ENCODE measurements at places on chromosomes 5 and 9.

DNA sequence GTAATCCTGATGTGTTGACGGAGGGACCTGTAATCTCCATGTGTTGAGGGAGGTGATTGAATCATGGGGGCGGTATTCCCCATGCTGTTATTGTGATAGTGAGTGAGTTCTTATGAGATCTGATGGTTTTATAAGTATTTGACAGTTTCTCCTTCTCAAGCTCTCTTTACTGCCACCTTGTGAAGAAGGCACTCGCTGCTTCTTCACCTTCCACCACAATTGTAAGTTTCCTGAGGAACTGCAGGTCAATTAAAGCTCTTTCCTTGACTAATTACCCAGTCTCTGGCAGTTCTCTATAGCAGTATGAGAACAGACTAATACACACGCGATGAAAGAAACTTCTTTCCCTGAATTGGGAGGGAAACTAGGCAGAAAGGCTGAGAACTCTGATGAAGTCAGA is 141.1 kb upstream of the RAD23B start:
- no peak for DNase-seq

DNA sequence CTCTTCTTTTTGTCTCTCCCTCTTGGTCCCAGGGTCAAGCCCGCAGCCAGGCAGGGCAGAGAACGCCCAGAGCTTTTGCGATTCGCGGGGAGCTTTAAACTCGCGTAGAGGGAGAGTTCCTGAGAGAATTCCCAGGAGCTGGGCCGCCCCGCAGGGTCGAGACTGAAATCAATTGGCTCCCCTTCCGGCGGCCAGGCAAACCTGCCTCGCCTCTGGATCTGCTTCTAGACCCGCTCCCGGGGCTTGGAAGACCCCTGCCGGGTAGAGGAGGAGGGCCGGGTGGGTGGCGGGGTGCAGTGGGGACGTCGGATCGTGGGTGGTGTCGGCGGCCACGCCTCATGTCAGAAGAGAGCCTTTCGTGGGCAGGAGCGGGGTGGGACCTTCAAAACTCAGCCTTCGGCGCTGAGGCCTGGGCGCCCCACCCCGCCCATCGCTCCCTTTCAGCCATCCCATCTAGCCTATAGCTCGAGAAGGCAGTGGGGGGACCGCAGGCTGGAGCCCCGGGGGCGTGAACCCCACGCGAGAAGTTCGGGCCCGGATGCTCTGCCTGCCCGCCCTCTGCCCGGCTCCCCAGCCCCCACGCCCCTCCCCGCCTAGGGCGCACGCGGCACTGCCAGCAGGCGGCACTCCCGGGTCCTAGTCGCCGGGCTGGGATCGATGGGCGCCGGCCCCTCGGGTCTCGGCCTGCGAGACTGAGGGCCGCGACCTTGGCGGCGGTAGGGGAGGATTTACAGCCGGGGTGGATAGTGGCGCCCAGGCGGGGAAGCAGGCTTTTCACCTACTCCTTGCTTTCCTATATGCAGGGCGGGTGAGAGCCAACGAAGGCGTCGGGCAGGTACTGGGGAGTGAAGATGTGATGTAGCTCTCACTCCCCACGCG is 6.1 kb downstream of the PRDM6 start:
- no peak for DNase-seq

GRCh38 chr5:124628721-124629596 is 117.5 kb downstream of the ZNF608 start:
- no peak for DNase-seq

- DNase-seq = no peak
These were observed 1.9 kb downstream of the DPM2 start for GRCh38 chr9:127935765-127936221.

DNA sequence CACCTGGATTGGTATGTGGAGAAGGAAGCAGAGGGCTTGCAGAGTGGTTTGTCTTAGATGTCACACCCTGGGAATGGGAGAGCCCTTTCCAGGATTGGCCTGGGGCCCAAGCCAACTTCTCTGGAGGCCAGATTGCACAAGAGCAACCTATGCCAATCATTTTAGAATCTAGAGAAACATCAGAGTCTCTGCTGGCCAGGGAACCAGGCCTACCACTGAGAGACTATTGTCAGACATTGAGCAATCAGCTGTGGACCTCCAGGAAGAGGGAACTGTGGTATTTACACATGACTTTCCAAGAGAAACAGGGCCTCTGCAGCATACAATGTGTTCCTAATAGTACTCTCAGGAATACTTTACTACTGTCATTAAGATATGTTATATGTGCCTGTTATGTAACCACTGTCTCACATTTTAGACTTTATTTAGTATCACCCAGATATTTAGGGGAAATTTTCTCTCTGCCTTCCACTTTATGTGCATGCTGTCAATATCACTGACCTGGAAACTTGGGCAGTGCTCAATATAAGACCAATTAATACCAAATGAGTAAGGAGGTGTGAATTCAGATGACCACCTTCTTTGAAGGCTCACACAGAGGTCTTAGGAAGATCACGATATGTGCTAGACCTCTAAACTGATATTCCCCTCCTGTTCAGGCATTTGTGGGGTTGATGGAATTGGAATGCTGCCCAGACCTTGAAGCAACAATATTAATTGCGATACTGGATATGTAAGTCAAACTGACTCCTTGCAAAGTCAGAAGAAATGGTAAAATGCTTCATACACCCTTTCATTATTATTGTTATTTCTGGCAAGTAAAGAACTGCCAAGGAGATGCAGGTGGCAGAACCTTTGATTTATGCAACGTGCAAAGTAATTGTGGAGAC is 20.5 kb upstream of the CCL28 start:
- no peak for DNase-seq

DNA sequence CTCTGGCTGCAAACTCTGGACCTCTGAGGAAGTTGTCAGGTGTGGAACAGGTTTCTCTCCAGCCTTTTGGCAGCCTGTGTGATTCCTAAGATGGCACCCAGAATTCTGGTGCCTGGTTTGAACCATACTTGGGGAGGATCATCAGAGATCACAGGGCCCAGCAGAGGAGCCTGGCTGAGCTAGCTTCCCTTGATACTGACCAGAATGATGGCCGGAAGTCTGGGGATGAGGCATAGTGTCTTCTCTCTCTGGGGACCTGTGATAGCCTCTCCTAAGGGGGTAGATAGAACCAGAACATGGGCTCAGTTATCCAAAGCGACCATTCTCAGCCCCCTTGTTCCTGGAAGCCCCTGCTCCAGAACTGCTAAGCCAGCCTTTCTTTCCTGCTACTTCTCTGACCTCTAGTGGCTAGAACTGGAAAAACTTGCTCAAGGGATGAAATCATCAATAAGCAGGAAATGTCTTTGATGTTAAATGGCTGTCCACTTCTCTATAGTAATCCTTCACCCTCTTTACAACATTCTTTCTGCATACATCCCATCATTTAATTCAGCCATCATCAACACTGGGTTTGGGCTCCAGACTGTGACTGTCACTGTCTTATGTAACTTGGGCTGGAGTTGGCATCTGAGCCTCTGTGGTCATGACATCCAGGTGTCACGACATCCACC is 55.1 kb downstream of the C9orf152 start:
- DNase-seq = no peak

DNA sequence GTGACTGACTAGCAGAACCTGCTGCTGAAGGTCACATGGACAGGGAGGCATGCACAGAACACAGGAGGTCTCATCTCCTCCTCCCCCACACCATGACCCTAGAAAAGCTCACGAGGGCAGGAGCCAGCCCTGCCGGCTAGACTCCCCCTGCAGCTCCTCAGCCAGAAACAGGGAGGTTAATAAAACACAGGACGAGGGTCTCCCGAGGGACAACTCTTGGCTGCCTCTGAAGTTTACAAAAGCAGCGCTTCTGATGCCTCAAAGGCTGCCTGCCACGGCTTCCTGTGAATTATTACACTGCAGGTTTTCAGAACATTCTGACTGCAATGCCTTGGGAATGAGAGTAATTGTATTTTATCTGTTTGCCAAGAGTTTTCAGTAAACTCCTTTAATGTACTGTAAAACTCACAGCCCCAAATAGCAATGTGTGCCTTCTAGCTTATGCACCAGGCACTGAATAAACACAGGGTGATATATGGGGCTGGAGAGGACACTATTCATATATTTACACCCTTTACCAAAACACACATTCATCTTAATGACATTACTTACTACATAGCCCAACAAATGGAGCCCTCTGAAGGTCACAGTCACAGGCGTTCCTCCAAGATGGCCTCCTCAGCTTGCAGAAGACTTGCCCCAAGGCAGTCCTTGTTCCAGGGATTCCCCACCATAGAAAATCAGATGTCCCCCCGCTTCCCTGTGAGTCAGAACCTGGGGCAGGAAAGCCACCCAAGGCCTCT is 83.7 kb downstream of the C5orf15 start:
- DNase-seq = no peak

DNA sequence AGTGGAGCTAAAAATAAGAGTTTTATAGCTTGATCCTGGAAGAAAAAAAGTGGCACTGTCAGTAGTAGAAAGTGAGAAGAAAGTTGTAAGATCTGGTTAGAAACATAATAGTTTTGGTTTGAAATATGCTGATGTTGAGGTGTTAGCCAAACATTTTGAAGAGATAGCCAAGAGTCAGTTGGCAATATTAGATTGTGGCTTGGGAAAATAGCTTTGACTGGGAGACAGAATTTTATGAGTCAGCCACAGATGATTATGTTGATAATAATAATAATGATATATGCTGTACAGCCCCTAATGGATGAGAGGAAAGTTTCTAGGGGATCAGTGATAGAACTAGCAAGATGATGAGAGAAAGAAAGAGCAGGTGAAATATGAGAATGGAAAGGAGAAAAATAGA is 12.4 kb upstream of the CDH18 start:
- no peak for DNase-seq

DNA sequence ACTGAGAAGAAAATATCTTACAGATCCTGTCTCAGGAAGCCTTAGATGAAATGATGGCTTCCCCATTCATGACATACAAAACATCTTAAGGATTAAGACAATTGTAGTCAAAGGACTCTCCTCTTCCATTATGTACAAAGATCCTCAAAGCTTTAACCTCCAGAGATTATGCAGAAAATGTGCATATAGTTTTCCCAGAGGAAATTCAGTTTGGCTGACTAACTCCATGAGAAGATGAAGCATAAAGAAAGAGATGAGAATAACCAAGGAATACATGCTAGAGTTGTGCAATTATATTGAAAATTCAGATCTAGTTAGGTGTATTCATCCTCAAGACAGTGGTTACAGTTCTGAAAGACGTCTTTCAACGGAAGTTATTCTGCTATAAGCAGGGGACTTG is 18.6 kb upstream of the NDUFS4 start:
- no peak for DNase-seq

DNA sequence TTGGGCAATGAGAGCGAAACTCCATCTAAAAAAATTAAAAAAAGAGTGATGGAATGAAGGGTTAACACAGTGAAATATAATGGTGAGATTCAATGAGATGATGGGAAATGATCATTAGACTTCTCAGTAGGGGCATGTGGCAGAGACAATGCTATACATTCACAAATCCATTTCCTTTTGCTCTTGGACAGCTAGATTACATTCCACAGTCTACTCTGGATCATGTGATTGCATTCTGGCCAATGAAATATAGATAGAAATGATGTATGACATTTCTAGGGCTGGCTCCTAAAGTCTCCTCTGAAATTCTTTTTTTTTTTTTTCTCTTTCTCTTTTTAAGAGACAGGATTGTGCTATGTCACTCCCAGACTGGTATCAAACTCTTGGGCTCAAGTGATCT is 3.8 kb upstream of the GALT start:
- no peak for DNase-seq

GRCh38 chr5:61575581-61575980 is 243.5 kb downstream of the ZSWIM6 start:
- no peak for DNase-seq

DNA sequence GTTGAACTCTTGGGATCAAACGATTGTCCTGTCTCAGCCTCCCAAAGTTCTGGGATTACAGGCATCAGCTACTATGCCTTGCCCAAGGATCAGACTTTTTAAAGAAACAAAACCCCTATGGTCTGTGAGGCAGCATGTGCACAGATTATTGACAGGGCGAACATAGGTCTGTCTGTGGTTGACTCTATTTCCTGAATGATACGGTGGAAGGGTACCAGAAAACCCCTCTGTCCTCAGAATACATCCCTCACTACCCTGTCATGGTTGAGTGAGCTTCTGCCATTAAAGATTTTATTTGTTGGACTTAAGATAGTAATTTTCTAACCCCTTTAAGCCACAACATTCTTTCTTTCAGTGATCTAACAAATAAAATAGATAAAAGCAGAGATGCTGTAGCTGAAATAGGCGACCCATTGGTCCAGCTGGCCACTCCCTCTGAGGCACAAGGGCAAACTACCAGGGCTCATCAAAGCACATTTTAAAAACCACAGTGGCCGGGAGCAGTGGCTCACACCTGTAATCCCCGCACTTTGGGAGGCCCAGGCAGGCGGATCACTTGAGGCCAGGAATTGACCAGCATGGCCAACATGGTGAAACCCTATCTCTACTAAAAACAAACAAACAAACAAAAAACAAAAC is 84.9 kb upstream of the ANKRD55 start:
- no peak for DNase-seq

GRCh38 chr9:79164406-79164805 is 407.4 kb upstream of the TLE4 start:
- no peak for DNase-seq

DNA sequence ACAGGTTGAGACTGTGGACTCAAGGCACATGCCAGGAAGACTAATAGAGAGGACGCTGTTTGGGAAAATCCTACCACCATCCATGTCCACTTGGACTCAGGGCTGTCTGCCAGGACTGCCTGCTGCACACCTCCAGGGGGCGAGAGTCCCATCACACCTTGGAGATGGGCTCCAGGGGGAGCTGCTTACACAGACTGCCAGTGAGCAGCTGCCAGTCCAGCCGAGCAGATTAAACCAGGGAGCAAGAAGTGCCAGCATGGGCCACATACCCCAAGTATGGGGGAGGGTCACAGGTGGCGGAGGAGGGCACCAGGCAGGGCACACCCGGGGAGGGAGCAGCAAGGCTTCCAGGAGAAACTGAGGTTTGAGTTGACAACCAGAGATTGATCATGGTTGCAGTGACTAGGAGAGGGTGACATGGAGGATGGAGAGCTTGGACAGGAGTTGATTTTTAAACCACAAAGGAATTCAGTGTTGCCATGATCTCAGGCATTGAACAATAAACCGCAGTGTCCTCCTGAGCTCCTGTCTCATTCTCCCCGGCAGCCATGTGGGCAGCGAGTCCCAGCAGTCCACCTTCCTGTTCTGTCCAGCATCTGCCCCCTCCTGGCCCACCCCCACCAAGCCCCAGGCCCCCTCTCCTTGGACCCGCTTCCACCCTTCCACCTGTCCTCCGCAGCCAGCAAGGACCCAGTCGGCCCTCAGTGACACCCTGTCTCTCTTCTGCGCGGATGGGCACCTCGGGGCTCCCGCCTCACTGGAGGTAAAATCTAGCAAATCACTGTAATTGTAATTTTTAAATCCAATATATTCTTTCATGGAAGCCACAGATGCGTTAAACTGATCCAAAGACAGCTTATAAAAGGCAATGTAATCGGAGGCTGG is 3.1 kb upstream of the VAV2 start:
- no peak for DNase-seq
